Peyer's patch (tissue), 4 donors: ENCODE measurements at places on chromosomes 13 and 19. TPM values are rescaled to one million over a fixed set of nuclear protein-coding genes. Genes with fewer than 3 reads are reported as not detected.

DNA sequence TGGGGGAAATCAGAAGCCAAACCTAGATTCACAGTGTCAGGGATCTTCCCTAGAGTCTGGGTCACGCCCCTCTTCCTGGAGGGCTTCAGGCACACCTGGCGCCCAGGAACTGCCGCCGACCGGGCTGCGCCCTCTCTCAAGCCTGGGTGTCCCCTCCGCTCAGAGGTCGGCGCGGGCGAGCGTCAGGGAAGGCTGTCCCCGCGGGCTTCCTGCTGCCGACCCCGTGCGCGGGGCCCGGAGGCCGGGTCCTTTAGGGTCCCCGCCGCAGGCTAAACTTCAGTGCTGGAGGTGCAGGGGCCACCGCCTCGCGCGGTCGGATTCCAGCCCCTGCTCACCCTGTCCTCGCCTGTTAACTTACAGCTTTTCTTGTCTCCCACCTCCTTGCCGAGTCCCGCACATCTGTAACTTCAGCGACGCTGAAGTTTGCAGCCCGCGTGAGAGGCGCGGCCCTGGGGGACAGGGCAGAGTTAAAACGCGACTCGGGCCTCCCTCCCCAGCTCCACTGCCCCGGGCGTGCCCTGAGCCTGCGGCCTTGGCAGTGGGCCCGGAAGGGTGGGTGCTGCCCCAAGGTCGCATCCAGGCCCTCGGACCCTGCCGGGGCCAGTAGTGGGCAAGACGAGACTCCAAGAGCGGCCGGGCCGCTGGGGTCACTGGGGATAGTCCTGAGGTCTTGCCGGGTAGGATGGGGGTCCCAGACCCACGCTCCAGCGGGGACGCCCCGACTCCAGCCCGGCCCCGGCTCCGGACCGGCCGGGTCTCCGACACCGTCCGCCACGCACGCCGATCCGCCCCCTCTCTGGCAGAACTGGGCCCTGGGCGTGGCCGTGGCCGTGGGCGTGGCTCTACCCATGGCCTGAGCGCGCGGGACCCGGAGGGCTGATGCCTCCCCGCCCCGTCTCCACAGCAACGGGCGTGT, 95.6 kb upstream of the ZNF98 start:
- no peak for DNase-seq

DNA sequence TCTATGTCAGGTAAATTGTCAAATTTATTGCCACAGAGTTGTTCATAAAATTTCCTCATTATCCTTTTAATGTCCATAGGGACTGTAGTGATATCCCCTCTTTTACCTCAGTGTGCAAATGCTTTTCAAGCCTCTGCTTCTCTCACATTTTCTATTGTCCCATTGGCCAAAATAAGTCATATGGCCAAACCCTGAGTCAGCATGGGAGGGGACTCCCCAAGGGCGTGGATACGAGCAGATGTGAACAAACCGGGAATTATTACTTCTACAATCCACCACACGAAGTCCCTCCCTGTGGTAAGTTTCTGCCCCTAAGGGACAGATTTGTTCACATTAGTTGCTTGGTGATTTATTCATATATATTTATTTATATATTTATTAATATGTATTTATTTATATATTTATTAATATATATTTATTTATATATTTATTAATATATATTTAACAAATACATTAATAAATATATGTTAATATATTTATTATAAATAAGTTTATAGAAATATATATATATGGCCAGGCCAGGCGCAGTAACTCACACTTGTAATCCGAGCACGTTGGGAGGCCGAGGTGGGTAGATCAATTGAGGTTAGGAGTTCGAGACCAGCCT, 20.1 kb upstream of the CAMSAP3 start:
- DNase-seq: no peak

DNA sequence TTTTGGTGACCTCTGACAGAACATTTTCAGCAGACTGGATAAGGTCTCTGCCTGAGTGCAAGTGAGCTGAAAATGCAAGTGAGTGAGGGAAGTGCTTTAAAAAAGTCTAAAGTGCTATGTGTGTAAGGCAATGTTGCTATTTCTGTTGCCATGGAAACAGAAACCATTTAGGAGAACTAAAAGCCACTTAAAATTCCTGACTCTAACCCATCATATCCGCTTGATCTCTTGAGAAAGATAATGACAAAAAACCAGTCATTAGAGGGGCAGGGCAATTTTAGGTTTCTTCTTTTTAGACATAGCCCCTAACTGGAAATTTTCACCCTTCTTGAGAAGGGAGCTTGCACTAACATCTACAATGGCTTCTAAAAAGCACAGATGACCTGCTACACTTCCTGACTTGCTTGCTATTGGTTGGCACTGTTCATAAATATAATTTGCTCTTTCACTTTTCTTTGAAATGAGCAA, at the start of gene CYSLTR2:
Gene CYSLTR2 (plus strand): TSS at position 458 of the 468 bp plus-strand sequence. CDS start 52,889 bp downstream, outside the sequence.
- DNase-seq: no peak

DNA sequence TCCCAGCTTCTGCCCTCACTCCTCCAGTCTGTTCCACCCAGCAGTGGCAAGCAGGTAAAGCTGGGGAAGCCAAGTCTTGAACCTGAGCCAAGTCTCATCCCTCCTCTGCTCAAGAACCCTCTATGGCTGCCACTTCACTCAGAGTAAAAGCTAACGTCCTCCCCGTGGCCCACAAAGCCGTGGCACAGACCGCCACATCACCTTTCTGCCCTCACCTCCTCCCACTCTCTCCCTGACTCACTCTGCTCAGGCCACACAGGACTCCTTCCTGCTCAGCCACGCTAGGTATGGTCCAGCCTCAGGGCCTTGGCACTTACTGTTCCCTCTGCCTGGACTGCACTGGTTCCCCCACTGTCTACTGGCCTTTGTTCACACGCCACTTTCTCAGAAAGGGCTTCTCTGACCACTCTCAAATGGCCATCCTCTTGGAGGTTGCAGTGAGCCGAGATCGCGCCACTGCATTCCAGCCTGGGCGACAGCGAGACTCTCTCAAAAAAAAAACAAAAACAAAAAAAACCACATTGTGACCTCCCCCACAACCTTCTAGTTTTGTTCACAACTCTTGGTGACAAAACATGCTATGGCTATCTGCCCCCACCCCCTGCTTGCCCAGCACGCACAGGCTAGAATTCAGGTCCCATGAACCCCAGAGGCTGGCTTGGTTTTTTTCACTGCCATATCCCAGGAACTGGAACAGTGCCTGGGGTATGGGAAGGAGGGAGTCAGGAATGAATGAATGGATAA, 15.8 kb downstream of the NDUFB7 start:
- DNase-seq: no peak

DNA sequence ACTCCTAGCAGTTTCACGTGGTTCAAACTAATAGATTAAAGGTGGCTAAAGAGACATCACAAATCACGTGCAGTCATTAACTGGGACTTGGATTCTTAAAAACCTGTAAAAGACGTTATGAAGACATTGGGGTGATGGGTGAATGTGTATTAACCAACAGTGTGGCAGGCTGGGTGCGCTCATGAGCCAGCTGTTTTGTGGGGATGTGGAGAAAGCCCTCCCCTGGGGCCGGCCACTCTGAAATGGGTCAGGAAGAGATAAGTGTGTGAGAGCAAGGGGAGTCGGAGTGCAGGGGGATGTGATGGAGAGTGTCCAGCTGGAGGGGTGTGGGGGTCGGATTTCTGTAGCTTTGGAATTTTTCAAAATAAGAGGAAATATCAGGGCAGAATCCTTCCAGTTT, 10.4 kb downstream of the UPF1 start:
- DNase-seq: no peak

DNA sequence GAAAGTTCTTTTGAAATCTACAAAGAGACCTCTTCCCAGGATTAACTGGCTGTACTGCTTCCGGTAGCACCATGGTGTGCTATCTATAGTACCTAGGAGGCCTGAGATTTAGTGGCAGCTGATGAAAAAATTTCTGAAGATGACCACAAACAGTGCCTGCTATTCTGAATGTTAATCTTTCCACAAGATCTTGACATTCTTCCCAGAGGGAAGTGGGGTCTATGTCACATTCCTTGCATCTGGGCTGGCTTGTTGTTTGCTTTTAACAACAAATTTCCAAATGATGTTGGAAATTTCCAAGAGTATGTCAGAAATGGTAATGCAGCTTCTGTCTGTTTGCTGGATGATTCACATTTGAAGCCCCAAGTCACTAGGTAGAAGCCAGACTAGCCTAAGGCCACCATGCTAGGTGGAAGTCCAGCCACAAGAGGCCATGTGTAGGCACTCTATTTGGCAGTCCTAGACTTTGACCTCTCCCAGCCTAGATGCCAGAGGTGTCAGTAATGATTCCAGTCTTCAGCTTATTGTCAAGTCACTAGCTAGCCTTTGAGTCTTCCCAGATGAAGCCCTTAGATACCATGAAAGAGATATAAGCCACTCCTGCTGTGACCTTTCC, 22.1 kb downstream of the SPART start:
- DNase-seq: no peak

GRCh38 chr19:1118999-1119398, 15.2 kb downstream of the GPX4 start:
- DNase-seq: no peak

NCAN gene
- total RNA-seq: not detected

ITGBL1 gene
- 0.83 TPM for total RNA-seq
